C1 segment of cervical spinal cord (tissue), 14 donors: ENCODE measurements at places on chromosomes 1 and 21.

DNA sequence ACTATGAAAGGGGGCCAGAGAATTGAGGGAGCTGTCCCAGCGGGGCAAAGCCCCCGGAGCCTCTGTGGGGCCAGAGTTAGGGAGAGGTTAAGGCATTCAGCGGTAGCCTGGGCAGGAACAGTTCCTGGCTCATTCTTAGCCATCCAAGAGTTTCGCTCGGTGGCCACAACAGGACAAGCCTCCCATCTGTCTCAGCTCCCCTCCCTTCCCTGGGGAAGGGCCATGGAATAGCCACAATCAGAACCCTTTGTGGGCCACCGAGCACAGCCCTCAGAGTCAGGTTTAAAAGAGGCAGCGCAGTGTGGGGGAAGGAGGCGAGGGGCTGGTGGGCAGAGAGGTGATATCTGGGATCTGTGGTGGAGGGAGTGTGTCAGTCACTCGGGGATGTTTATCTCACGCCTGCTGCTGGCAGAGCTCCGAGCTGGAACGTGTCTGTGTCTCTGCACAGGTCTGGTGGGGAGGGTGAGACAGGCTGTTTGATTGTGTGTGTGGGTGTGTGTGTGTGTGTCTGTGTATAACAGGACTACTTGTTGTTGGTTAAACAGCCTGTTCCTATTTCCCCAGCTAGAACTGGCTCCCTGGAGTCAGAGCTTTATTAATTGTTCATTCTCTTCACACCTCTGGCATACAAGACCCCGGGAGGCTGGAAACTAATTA is 49.6 kb upstream of the GOLT1A start:
- no peak for DNase-seq

GRCh38 chr1:218524526-218524925 is 179.4 kb downstream of the TGFB2 start:
- DNase-seq: no peak

GRCh38 chr1:57881639-57882038 is 457.8 kb upstream of the DAB1 start:
- DNase-seq: no peak

DNA sequence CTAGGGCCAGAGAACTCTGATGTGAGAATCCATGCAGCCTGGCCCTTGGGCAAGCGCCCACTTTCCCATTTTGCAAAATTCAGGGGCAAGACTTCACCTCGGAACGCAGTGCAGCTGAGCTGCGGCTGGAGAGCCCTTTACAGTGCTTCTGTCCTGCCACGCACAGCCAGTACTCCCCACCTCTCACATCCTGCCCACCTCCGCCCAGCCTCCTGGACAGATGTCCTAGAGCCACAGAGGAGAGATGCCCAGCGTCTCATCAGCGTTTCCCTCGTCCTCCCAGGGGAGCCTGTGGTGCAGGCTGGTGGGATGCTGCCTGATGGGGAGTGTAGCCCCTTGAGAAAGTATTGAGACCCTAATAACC is 29.6 kb downstream of the RUNX3 start:
- DNase-seq: no peak

DNA sequence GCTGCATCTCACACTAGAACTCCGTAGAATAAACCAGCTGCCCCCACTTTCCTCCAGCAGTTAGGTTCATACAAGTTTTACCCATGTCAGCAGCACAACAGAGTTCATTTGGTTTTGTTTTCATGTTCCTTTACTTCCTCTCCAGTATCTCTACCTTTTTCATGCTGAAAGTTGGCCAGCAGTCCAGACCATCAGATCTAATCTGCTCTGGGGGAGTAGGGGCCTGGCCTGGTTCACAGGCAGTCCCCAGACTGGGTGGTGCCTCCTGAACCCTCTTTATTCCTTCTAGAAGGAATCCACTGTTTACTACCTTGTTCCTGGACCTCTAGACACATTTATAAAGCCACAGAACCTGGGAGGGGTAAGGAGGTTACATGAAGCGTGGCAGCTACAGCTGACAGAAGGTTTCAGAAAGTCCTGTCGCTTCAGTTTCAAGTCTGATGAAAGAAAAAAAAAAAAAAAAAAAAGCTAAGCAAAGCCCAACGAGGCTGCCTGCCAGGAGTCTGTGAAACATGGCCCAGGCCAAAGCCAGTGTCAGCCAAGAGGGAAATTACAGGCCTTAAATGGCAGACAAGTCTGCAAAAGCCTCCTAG is 184.6 kb upstream of the JUN start:
- no peak for DNase-seq

DNA sequence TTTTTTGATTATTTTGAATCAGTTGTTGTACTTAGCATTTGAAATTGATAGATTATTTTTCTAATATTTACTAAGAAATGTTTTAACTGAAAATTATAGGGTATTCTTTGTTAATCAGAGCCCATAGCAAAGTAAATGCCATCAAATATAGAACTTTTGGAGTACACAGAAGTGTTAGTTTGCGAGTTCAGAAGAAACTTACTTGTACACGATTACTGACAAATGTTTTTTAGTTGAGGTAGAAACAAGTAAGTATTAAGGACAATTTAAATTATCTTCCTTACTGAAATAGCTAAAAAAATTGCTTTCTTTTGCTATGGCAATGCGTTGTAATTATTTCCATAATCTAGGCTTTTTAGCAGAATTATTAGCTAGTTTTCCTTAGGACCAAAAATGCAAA is 692.2 kb downstream of the USP25 start:
- no peak for DNase-seq

DNA sequence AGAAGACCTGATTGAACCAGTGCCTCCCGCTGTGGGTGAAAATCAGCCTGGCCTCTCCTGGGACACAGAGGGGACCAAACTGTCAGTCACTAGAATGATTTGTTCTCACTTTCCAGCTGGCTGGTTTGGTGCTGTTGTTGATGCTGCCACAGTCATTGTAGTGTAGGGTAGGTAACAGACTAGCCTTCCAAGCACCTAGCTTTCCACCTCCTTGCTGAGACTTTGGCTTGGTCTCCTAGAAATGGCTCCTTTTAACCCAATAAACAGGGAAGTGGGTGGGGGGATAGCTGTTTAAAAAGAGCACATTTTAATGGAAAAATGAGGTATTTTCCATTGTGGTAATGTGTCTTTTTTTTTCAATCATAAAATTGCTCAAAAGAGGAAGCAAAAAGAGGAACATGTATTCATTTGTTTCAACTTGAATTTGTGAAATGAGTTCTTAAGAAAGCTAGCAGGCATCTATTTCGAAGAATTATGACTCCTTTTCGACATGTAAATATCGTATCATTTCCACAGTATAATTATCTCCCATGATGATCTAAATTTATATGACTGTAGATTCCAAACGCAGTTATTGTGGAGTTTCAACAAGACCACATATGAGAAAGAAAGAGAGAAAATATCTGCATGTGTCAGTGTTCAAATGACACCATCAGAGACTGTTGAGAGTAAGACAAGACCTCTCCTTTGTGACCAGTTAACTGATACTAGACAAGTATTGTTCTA is 190.1 kb downstream of the HLX start:
- DNase-seq: no peak

GRCh38 chr1:175062858-175063257 is 4.8 kb upstream of the TNN start:
- DNase-seq: no peak

DNA sequence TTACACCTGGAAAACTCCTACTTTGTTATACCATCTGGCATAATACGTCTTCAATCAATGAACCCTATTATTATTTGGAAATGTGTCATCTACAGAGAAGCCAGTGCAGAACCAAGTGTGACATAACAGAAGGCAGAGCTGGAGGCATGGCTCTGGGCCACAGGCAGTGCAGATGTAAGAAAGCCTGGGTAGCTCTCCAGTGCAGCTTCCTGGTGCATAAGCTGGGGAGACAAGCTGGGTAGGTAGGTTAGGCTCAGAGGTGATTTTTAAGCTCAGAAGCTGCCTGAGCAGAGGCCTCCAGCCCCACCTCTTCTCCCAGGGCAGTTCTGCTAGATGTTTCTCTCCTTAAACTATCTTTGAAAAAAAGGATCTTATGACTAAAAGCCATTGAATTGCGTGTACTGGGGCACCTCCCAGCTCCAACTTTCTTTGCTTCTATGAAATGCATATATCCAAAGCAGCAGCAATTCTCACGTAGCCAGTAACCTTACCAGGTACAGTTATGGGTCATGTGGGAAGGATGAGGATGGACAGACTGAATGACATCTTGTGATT is 30.7 kb downstream of the AKNAD1 start:
- DNase-seq: no peak

- no peak for DNase-seq
These were observed 75.6 kb downstream of the LMO4 start for GRCh38 chr1:87404296-87404695.

- DNase-seq: no peak
These were observed 682.6 kb downstream of the RWDD3 start for GRCh38 chr1:95916616-95917015.

DNA sequence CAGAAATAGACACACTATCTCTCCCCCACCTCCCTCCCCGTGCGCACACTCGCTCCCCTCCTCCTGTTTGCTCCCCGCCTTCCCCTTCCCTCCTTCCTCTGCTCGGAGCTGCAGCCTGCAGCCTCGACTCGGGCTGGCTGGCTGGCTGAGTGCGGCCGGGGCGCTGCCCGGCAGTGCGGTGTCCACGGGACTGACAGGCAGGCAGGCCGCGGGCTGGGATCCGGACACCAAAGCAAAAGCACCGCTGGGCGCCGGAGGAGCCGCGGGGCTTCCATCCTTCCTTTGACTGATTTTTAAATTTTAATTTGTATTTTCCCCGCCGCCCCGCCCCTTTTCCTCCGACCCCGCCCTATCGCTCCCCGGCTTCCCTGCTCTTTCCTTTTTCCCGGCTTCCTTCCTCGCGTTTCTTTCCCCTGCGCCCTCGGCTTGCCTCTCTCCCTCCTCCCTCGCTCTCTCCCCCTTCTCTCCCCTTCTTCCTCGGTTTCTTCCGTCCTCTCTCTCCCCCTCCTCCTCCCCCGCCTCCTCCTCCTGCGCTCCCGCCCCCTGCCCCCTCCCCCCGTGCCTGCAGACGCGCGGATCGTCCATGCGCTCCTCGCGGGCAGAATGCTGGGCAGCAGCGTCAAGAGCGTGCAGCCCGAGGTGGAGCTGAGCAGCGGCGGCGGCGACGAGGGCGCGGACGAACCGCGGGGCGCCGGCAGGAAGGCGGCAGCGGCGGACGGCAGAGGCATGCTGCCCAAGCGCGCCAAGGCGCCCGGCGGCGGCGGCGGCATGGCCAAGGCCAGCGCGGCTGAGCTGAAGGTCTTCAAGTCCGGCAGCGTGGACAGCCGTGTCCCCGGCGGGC is 109.4 kb downstream of the NAV1 start:
- DNase-seq: peak; percentile 29

DNA sequence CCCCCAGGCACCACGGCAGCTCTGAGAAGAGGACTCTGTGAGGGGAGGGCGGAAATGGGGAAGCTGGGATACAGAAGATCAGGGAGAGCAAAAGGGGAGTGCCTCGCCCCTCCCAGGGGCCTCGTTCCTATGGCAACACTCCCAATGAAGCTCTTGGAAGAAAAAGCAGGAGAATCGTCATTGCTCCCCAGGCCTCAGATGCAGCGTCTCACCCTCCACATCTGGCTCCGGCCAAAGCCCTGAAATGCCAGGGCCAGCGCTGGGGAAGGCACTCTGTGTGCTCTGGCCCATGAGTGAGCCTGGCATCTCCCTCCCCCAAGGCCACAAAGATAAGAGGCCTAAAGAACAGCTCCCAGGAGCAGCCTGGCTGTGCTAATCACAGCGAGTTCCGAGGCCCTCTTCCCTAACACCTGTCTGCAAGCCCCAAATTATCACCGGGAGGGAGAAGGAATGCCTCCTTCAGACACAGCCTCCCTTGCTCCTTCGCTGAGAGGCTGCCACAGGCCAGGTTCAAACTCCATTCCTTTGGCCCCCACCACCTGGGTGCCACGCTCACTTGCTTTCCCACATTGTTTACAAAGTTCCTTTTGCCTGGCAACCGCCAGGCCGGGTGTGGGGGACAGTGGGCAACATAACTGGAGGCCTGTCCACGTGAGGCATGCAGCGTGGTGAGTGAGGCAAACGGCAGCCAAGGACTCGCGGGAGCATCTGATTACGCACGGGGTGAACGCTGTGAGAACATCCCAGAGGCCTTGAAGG is 27.8 kb downstream of the ECE1 start:
- no peak for DNase-seq

DNA sequence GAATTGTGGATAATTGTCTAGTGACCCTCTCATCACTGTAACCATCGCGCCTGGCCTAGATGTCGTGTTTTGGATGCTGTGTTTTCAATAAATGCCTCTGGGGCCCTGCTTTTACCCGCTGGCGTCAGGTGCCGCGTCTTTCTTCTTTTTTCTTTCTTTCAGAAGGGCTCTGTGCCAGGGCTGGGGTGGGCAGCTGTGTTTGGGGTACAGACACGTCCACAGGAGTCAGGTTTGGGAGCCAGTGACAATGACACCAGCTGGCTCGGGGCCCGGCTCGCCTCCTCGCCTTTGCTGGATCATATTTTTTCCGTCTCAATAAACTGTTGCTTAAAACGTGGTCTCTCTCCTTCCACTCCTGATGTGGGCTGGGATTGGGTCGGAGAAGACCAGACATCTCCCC is 16.1 kb downstream of the TMEM201 start:
- DNase-seq: no peak

DNA sequence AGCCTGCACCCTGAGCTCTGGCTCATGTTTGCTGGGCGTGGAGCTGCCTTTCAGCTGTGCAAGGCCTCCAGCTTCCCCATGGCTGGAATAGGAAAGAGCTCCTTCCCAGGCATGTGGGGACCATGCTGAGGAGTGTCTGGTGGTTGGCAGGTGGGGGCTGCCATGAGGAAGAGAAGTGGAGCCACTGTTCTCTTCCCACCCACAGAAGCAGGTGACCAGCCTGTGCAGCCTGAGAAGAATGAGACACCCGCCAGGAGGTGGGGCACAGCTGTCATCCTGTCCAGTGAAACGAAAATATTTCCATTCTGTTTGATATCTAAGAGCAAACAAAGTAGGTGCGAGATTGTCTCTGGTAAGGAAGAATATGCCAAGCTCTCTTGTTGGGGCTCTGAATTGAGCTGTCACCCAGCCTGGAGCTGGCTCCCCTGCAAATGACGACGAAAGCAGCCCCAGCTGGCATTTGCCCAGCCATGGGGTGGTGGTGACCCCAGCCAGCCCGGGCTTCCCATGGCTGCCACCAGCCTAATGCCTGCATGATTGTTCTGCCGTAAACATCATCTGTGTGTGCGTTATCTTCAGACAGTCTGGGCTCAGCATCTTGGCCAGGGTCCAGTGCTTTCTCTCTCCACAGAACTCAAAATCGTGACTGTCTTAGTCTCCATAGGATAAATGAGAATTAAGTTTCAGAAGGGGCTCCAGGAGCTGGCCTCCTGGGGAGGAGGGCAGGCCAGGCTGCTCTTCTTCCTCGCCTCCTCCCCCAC is 429.8 kb upstream of the VAMP3 start:
- no peak for DNase-seq

DNA sequence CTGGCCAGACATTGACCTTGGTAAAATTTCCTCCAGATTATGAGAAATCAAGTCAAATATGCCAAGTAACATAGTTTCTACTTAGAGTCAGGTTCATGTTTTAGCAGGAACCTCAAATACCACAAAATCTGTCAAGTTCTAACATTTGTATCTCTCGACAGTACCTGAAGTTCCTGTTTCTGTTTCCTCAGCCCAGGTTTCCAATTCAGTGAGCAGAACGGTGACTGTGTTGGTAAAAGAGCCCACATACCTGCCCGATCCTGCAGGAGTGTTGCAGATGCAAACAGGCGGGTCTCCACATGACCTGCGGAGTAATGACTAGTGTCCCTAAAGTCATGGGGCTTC is 57.9 kb upstream of the LGALS8 start:
- DNase-seq: no peak
